ENCODE measurements at places on chromosomes 13 and 19. TPM values are rescaled to one million over a fixed set of nuclear protein-coding genes. Genes with fewer than 3 reads are reported as not detected.
A peak's percentile ranks its signal among the peaks of the same experiment; 100 is the strongest.

DNA sequence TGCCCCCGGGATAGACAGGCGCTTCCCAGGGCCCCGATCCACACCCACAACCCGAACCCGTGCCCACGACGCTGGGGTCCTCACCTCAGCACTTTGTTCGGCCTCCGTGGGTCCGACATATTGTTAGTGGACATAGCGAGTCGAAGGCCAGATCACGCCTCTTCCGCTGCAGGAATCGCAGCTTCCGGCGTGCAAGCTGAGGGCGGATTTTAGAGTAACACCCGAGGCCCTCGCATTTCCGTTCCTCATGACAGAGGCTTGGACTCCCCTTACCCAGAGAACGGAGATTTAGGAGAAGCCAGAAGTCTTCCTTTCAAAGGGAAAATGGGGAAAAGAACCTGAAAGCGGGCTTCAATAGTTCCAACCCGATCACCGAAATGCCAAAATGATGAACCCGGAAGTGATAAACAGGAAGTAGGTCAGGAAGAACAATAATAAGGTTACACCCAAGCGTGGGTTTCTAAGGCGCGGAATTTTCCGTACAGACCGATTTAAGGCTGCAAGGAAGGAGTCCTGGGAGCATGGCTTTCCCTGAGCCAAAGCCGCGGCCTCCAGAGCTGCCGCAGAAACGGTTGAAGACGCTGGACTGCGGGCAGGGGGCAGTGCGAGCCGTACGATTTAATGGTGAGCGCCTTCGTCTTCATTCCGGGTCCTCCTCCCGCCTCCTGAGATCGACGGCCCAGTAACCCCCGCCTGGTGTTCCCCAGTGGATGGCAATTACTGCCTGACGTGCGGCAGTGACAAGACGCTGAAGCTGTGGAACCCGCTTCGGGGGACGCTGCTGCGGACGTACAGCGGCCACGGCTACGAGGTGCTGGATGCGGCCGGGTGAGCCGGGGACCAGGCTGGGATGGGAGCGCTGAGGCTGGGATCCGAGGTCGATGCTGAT is 2.9 kb downstream of the WDR83 start:
- H3K4me1 ChIP-seq = peaks cover 17% of the 10 kb centered on the region
- peak overlapping the region; percentile 98 for H3K4me3 ChIP-seq
- no peaks in the 10 kb centered on the region for H3K27me3 ChIP-seq
- peak; percentile 85 for DNase-seq
- H3K36me3 ChIP-seq = peaks cover 10% of the 10 kb centered on the region

PGLYRP2 gene
- total RNA-seq = not detected

DNA sequence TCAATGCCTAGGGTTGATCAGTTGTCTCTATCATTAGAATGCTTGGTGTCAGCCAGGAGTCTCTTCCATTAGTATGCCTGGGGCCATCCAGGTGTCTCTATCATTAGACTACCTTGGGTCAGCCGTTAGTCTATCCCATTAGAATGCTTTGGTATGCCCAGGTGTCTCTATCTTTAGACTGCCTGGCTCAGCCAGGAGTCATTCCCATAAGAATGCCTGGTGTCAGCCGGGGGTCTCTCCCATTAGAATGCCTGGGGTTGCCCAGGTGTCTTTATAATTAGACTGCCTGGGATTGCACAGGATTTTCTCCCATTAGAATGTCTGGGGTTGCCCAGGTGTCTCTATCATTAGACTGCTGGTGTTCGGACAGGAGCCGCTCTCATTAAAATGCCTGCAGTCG is 1442.9 kb downstream of the UQCRFS1 start:
- H3K4me3 ChIP-seq = no peak overlapping the region
- H3K27ac ChIP-seq = no peak overlapping the region
- peaks cover 77% of the 10 kb centered on the region for H3K27me3 ChIP-seq

SEMA6B gene
- total RNA-seq = 39.8 TPM

HIF3A gene
- total RNA-seq = 70.5 TPM

Data from GM23338 (cell line).